A673 (cell line): ENCODE measurements at places on chromosomes 11 and 22. TPM values are rescaled to one million over a fixed set of nuclear protein-coding genes. Genes with fewer than 3 reads are reported as not detected.
A peak's percentile ranks its signal among the peaks of the same experiment; 100 is the strongest.

GRCh38 chr11:91170711-91171110 is 947.9 kb upstream of the CHORDC1 start:
- H3K27me3 ChIP-seq, result no peaks in the 10 kb centered on the region
- DNase-seq, result no peak
- no peaks in the 10 kb centered on the region for H3K4me1 ChIP-seq
- no peak overlapping the region for H3K27ac ChIP-seq
- H3K4me3 ChIP-seq, result no peak overlapping the region
- H3K36me3 ChIP-seq, result no peaks in the 10 kb centered on the region

DNA sequence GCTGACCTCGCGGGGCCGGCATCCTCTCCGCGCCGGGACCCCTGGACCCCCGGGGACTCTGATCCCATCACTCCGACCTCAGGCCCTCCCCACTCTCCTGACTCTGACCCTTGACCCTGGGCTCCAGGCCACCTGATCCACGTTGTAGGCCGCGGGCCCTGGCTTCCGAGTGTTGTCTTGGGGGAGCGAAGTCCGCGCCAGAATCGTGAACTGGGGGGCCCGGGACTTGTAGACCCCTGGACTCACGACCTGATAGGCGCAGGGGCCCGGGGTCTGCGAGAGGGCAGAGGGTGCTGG is 716 bp upstream of the TYMP start:
- no peak for DNase-seq
- H3K4me3 ChIP-seq, result peak overlapping the region; percentile 46
- H3K36me3 ChIP-seq, result no peaks in the 10 kb centered on the region
- peaks cover 23% of the 10 kb centered on the region for H3K27me3 ChIP-seq
- H3K4me1 ChIP-seq, result peaks cover 21% of the 10 kb centered on the region

- H3K4me3 ChIP-seq, result no peak overlapping the region
- no peaks in the 10 kb centered on the region for H3K27me3 ChIP-seq
- H3K36me3 ChIP-seq, result no peaks in the 10 kb centered on the region
- no peak for DNase-seq
Observed at GRCh38 chr11:90601261-90601660, 378.4 kb upstream of the CHORDC1 start.

DNA sequence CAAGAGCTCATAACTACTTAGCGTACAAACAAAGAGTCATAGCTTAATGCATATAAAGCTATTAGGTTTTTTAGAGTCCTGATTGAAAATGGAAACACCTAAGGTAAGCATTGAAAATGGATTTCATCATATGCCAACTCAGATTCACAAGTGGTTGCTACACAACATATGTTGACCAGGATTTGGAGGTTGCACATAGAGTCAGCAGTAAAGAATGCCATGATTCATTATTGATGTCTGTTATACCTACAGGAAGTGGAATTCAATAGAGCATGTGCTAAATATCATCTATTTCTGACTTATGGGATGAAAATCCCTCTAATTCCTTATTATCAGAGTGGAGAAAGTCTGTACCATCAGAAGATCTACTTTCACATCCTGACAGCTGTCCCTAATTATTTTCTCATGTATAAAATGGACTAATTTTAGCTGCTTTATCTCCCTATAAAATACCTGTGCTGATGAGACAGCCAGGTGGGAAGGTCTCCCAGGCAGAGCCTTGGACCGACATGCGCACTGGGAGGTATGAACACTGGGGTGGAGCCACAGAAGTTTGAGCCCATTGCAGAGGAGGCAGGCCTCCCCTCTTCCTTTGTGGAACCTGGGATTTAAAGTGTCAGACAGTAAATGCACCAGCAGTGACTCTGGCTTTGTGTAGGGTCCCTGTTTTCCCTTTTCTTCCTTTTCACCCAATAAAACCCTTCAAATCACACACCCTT is 204.2 kb downstream of the AASDHPPT start:
- H3K27me3 ChIP-seq, result no peaks in the 10 kb centered on the region
- DNase-seq, result no peak
- no peaks in the 10 kb centered on the region for H3K36me3 ChIP-seq
- no peak overlapping the region for H3K4me3 ChIP-seq
- H3K4me1 ChIP-seq, result no peaks in the 10 kb centered on the region
- H3K27ac ChIP-seq, result no peak overlapping the region

GRCh38 chr22:26891429-26891828 is 234.0 kb downstream of the MIAT start:
- no peak for DNase-seq
- no peaks in the 10 kb centered on the region for H3K27me3 ChIP-seq
- H3K4me3 ChIP-seq, result no peak overlapping the region
- no peak overlapping the region for H3K27ac ChIP-seq

DNA sequence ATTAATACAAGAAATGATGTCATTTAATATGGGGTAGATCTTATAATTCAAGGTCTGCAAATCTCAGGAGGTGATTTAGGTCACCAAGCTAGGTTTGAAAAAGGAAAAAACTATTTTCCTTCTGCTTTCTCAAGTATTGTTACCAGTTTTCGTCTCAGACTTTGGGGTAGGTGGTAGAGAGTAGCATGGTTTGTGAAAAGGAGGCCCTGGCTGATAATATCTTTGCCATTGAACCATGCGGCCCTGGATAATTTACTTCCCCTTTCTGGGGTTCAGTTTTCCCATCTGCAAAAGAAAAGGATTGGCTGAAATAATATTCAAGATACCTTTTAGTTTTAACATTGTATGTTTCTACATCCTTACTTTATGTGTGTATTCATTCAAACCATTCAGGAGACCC is 92.1 kb downstream of the WNT11 start:
- H3K36me3 ChIP-seq, result no peaks in the 10 kb centered on the region
- no peaks in the 10 kb centered on the region for H3K27me3 ChIP-seq
- H3K4me3 ChIP-seq, result no peak overlapping the region
- H3K4me1 ChIP-seq, result no peaks in the 10 kb centered on the region

- no peak for DNase-seq
- peak overlapping the region; percentile 49 for H3K27ac ChIP-seq
- H3K4me3 ChIP-seq, result peak overlapping the region; percentile 95
- peaks cover 16% of the 10 kb centered on the region for H3K4me1 ChIP-seq
Observed at GRCh38 chr11:693887-694562, 997 bp downstream of the DEAF1 start.

- no peaks in the 10 kb centered on the region for H3K27me3 ChIP-seq
- H3K4me1 ChIP-seq, result no peaks in the 10 kb centered on the region
- H3K27ac ChIP-seq, result no peak overlapping the region
- H3K36me3 ChIP-seq, result no peaks in the 10 kb centered on the region
Observed at GRCh38 chr11:78195917-78196560, 7.3 kb downstream of the USP35 start.

GRCh38 chr11:9090488-9091043 is 833 bp downstream of the SCUBE2 start:
- no peaks in the 10 kb centered on the region for H3K4me1 ChIP-seq
- no peaks in the 10 kb centered on the region for H3K36me3 ChIP-seq
- H3K4me3 ChIP-seq, result no peak overlapping the region
- DNase-seq, result no peak

DNA sequence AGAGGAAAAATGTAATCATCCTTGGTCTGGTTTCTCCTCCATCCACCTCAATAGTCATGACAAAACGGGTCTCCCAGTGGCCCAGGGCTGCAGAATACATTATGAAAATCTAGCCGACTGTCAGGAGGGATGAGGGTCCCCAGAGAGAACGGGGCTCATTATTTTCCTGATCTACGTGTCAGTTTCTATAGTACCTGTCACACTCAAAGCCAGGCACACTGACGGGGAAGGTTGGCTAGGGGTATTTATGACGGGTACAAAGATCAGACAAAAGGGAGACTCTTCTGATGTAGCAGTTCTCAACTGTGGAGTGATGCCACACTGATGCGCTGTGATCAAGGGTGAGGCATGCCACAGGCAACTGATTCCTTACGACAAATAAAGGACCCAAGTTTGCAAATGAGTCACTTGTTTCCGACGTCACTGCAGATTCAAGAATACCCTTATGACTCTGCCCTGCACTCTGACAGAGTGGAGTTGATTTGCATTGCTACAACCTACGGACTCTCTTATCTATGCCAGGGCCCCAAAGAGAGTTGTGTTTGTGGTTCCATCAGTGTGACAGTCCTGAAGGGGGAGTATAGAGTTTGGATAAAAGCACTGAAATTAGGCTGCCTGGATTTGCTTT is 188.2 kb upstream of the TBCEL start:
- no peaks in the 10 kb centered on the region for H3K4me1 ChIP-seq
- H3K4me3 ChIP-seq, result no peak overlapping the region
- H3K27me3 ChIP-seq, result no peaks in the 10 kb centered on the region
- H3K27ac ChIP-seq, result no peak overlapping the region
- no peak for DNase-seq

- H3K36me3 ChIP-seq, result no peaks in the 10 kb centered on the region
- H3K27ac ChIP-seq, result no peak overlapping the region
- H3K4me3 ChIP-seq, result no peak overlapping the region
- peaks cover 15% of the 10 kb centered on the region for H3K4me1 ChIP-seq
Observed at GRCh38 chr22:37228106-37229011, 15.7 kb downstream of the RAC2 start.

GRCh38 chr11:134367781-134368180 is 36.0 kb downstream of the GLB1L2 start:
- no peak overlapping the region for H3K27ac ChIP-seq
- H3K36me3 ChIP-seq, result no peaks in the 10 kb centered on the region
- H3K27me3 ChIP-seq, result no peaks in the 10 kb centered on the region

Gene NRGN
- 38.1 and 43.8 TPM in 2 replicates for total RNA-seq

- H3K4me3 ChIP-seq, result no peak overlapping the region
- DNase-seq, result no peak
- H3K27me3 ChIP-seq, result peaks cover 6% of the 10 kb centered on the region
- no peaks in the 10 kb centered on the region for H3K36me3 ChIP-seq
Observed at GRCh38 chr11:93274851-93275250, 55.7 kb upstream of the DEUP1 start.

GRCh38 chr11:32385998-32386397 is 49.3 kb downstream of the WT1 start:
- peak; percentile 93 for DNase-seq
- no peak overlapping the region for H3K4me3 ChIP-seq
- no peaks in the 10 kb centered on the region for H3K36me3 ChIP-seq
- H3K27me3 ChIP-seq, result no peaks in the 10 kb centered on the region
- peaks cover 54% of the 10 kb centered on the region for H3K4me1 ChIP-seq

- H3K27me3 ChIP-seq, result peaks cover 29% of the 10 kb centered on the region
- no peak overlapping the region for H3K27ac ChIP-seq
- H3K4me3 ChIP-seq, result no peak overlapping the region
- peaks cover under 1% of the 10 kb centered on the region for H3K4me1 ChIP-seq
Observed at GRCh38 chr22:19164425-19164824, 14.1 kb downstream of the SLC25A1 start.

DNA sequence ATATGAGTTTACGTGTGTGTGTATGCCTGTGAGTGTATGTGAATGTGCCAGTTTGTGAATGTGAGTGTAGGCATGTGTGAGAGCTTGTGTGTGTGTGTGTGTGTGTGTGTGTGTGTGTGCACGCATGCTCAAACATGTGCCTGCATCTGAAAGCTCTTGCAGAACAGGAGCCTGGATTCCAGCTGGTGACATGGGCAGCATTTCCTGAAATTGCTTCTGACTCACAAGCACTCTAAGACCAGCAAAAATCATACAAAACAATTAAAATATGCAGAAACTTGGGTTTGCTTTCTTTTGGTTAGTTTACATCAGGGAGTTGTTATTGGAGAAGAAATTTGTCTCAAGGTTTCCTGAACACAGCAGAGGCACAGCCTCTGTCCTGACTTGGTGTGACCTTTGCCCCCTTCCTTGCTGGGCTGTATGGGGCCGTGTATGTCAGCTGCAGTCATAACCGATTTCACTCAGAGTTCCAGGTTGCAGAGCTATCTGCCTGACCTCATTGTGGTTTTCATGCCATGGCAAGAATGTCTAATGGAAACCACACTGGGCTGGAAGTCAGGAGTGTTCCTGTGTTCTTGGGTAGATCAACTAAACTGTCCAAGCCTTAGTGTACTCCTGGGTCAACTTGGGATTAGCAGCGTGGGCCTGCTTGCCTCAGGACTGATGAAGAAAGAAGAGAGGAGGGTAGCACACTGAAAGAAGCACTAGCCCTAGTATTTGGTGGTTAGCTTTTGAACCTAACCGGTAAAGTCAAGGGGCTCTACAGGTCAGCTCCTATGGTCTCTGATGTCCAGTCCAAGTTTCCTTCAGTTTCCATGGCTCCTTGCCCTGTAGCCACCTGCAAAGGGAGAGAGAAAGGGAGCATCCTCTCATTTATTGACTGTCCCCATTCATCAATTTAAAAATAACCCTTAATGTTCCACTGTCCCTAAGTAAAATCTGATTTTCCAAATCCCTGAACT is 143.7 kb downstream of the SNX19 start:
- no peak overlapping the region for H3K27ac ChIP-seq
- H3K4me3 ChIP-seq, result no peak overlapping the region
- H3K27me3 ChIP-seq, result no peaks in the 10 kb centered on the region
- peaks cover 13% of the 10 kb centered on the region for H3K4me1 ChIP-seq
- H3K36me3 ChIP-seq, result no peaks in the 10 kb centered on the region
- no peak for DNase-seq

Gene RIMBP3C
- total RNA-seq, result 1.8 and 1.9 TPM in 2 replicates

DNA sequence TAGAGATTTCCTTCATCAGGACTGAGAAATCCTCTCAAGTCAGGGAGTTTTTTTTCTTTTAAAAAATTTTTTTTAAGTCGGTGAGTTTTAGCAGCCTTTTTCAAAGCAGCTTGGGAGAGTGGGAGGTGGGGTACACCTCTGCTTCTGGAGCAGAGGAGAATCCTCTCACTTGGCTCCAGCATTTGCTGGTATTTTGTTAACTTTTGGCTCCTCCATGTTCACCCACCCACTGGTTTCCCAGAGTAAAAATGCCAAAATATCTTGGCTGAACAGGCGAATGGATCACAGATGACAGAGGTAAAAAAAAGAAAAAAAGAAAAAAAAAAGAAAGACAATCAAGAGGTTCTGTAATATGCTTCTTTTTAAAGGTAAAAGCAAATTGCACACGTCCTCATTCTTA is 68.0 kb downstream of the GAB2 start:
- H3K36me3 ChIP-seq, result no peaks in the 10 kb centered on the region
- peaks cover 62% of the 10 kb centered on the region for H3K4me1 ChIP-seq
- no peaks in the 10 kb centered on the region for H3K27me3 ChIP-seq
- peak overlapping the region; percentile 20 for H3K4me3 ChIP-seq

DNA sequence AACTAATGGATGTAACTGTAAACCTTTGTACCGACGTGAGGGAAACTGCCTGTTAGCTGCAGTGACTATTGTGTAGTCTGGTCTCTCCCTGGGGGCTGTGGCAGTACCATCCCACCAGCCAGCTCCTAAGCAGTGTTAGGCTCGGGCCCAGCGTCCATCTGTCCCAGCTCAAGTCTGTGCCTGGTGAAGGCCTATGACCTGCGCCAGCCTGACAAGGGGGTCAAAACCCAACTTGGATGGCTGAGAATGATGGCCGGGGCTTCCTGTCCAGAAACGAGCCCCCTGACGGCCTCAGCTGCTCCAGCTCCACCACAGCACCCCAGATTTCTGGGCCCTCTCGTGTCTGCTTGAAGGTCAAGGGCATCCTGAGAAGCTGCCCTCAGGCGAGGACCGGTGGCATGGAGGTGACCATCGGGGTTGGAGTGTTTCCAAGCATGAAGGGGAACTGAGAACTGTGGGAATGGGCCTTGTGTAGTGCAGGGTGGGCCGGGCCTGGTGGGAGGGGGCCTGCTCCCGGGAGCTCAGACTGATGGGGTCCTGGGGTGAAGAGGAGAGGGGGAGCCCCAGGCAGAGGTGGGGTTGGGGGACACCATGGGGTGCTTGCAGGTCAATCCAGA is 14.3 kb upstream of the SPI1 start:
- no peaks in the 10 kb centered on the region for H3K4me1 ChIP-seq
- no peaks in the 10 kb centered on the region for H3K36me3 ChIP-seq
- no peak for DNase-seq
- no peak overlapping the region for H3K4me3 ChIP-seq
